ENCODE measurements at places on chromosomes 5 and 9.

GRCh38 chr9:137580209-137580953 is 1.7 kb upstream of the DPH7 start:
- DNase-seq: no peak

- no peak for DNase-seq
Observed at GRCh38 chr5:90657030-90657429, 98.4 kb downstream of the ADGRV1 start.

DNA sequence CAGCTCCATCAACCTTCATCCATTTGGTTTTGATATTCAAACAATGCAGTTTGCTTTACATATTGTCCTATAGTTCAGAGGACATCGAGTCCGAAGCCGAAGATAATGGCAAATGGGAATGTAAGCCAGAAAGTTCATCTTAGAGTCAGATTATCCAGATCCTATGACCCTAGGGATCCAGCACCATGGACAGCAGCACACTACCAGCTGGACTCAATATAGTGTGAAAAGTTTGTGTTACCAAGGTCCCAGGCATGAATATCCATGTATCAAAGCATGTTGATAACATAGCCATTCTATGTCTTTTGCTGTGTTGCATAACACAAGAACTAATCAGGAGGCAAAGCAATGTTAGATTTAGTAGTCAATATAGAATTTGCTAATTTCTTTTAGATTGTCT is 46.3 kb downstream of the FSTL4 start:
- no peak for DNase-seq

DNA sequence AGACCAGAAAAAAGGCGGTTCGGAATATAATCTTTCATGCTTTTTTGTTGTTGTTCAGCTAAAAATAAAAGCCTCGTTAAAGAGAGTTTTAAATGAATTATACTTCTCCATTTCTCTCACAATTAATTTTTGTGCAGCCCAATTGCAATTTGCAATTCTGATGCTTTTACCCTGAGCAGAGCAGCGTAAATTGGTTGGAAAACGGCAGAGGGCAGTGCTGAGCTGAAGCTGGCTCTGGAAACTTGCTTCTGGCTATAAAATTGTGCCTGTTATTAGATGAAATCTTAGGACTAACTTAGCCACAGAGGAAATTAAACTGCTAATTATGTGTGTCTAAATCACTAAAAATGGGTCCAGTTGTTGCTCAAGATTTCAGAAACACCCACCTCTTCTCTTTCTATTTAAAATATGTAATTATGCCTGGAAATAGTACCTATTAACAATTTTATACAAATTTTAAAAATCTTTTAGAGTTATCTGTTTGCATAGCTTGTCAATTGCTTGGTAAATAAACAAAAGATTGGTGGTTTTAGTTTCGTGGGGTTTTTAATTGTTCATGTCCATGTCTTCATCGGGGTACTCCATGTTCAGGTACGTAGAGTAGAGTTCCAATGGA is 441.8 kb upstream of the TLE4 start:
- DNase-seq: no peak

- DNase-seq: no peak
Observed at GRCh38 chr5:53201746-53202145, 92.2 kb upstream of the MOCS2 start.

GRCh38 chr5:159316519-159317383 is 13.5 kb downstream of the IL12B start:
- DNase-seq: peak; percentile 51

GRCh38 chr9:88197016-88197415 is 58.7 kb upstream of the SPATA31C2 start:
- no peak for DNase-seq

DNA sequence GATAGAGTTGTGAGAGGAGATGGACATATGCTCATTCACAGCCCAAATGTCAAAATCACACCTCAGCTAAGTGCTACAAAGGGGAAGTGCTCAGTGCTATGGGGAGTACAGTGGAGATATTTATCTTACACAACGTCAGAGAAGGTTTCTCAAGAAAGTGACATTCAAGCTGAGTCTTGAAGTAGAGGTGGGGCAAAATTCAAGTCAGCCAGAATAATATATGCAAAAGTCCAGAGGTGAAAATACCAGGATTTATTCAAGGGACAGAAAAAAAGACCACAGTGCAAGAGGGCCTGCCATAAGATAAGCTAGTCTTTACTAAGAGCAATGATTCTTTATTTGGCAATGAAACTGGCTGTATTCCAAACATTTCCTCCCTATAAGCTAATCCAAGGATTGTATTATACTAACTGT is 327.8 kb upstream of the PIK3R1 start:
- no peak for DNase-seq

DNA sequence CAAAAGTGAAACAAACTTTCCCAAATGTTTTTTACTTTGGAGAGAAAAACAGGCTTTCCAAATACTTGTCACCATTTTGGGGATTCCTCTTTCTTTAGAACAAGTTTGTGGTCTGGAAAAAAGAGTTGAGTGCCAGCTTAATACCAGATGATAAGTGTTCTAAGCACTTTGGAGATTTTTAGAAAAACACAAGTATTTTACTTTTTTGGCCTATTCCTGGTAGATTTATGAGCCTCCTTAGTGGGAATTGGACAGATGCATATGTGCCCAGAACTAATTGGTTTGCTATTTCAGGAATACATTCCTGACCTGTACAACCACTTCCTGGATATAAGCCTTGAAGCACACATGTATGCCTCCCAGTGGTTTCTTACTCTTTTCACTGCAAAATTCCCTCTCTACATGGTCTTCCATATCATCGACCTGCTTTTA is 40.5 kb downstream of the GPR21 start:
- DNase-seq: no peak

- DNase-seq: no peak
Observed at GRCh38 chr9:16726718-16727451, 143.6 kb downstream of the BNC2 start.

DNA sequence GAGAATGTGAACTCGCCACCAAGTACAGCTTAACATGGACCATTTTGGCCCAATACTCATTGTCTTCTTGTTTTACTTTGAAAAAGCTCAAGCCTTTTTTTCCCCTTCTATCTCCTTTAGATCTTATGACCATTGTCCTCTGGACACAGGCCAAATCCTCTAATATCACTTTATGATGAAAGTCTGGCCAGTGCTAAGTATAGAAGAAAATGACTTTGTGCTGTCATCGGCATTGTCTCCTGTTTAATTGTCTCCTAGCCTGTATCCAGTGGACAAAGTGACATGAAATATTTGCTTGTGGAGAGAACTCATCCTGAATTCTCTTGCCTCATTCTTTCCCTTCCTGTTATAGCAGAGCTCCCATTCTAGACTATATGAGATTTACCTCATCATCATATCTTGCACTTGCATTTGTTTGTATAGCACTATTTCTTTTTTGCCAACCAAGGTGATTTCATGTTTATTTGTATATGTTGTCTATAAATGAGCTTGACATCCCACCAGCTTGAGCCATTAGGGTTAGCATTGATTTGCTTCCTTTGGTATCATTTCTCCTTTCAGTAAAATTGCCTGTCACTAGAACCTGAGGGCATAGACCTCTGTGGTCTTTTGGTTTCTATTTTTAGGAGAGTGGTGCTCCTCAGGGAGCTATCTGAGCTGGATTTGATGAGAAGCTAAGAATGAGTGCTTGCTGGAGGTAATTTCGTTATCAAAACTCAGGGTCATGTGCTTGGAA is 18.8 kb upstream of the TNFAIP8 start:
- DNase-seq: no peak

GRCh38 chr5:38208782-38209378 is 49.5 kb upstream of the EGFLAM start:
- no peak for DNase-seq

DNA sequence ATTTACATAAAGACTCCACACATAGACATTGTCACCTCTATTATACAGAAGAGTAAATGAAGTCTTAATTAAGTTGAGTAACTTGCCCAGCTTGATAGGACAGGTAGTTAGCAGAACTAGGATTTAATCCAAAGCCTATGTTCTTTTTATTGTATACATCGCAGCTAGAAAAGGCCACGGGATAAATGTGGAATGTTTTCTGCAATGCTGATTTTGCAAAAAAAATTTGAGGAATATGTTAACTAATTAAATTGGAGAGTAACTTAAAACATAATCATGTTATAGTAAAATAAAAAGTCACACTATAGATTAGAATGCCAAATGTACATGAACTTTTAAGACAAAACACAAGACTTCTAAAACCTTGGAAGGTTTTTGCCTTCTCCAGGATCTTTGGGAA is 41.1 kb downstream of the POLK start:
- DNase-seq: no peak

- DNase-seq: no peak
Observed at GRCh38 chr5:107023732-107024131, 647.0 kb downstream of the EFNA5 start.

DNA sequence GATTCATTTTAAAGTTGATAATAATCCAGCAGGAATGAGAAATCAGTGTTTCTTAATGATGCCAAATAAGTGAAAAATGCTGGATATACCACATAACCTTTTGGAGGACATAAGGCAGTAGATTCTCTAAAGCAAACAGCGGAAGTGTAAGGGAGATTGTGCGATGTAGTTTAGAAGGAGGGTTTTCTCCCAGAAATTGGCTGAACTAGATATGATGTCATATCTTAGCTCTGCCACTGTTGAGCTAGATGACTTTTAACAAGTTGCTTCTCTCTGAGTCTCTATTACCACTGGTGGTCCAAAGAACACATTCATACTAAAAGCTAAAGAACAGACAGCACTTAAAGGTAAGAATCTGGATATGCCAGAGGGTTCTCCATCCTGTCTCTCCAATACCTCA is 107.0 kb downstream of the NR6A1 start:
- DNase-seq: no peak

Data from stimulated activated CD4-positive, alpha-beta T cell treated with anti-CD3 and anti-CD28 coated beads, Interleukin-4, amount 100 ng/mL, for 24 hours (primary cell).